ENCODE measurements at places on chromosomes 7 and 10.

DNA sequence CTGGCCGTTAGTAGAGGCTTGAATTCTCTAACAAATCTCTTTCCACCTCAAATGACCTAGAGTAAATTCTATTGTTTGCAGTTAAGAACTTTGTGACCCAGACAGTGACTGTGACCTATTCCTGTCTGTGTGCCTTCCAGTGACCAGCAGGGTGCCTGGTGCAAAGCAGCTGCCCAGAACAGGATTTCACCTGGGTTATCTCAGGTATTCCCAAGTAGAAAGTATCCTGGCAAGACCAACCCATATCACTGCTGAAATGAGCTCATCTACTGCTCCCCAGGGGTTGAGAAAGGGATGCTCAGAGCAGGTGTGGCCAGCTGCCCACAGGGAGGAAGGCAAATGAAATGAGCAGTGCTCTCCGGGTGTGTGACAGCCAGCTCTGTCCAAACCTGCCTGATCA is 2.1 kb upstream of the MSMB start:
- DNase-seq, result no peak

GRCh38 chr10:104680467-104681401 is 39.6 kb downstream of the SORCS3 start:
- peak; percentile 54 for DNase-seq

DNA sequence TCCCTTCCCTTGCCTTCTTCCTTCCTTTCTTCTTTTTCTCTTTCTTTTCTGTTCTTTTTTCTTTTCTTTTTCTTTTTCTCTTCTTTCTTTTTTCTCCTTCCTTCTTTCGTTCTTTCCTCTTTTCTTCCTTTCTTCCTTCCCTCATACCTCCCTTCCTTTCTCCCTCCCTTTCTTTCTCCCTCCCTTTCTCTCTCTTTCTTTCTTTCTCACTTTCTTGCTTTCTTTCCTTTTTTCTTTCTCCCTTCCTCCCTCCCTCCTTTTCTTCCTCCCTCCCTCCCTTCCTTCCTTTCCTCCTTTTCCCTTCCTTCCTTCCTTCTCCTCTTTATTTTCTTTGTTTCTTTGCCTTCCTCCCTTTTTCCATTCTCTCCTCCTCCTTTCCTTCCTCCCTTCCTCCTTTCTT is 96.3 kb downstream of the POM121L12 start:
- DNase-seq, result no peak

GRCh38 chr7:21251151-21251800 is 176.6 kb upstream of the SP4 start:
- no peak for DNase-seq

- no peak for DNase-seq
These were observed 266.6 kb downstream of the NXPH1 start for GRCh38 chr7:8699875-8700624.
